ENCODE measurements at places on chromosomes 3 and 15.

- DNase-seq, result no peak
These were observed 128.1 kb upstream of the THRB start for GRCh38 chr3:24622696-24623225.

- no peak for DNase-seq
These were observed 236.3 kb downstream of the CNTN4 start for GRCh38 chr3:2334921-2335320.

DNA sequence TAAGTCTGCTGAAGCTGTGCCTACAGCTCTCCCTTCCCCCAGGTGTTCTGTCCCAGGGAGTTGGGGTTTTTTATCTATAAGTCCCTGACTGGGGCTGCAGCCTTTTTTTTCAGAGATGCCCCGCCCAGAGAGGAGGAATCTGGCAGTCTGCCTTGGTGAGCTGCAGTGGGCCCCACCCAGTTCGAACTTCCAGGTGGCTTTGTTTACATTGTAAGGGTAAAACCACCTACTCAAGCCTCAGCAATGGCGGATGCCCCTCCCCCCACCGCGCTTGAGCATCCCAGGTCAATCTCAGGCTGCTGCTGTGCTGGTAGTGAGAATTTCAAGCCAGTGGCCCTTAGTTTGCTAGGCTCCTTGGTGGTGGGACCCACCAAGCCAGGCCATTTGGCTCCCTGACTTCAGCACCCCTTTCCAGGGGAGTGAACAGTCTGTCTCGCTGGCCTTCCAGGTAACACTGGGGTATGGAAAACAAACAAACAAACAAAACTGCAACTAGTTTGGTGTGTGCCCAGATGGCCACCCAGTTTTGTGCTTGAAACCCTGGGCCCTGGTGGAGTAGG, 189.4 kb downstream of the MFSD1 start:
- no peak for DNase-seq

- no peak for DNase-seq
These were observed 34.7 kb downstream of the RPL22L1 start for GRCh38 chr3:170835336-170835735.

DNA sequence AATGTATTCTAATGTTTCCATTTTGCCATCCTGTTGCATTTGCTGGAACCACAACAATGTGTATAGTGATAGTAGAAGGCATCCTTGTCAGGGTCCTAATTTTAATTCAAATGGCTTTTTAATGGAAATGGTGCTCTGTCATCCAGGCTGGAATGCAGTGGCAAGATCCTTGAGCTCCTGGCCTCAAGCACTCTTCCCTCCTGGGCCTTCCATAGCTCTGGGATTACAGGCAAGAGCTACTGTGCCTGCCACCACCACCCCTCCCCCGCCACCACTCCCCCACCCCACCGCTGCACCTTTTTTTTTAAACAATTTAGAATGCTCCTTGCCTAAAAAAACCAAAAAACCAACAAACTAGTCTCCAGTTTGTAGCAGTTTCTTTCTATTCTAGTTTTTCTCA, 15.2 kb upstream of the IQCF6 start:
- no peak for DNase-seq

- DNase-seq, result no peak
These were observed 4.2 kb downstream of the TEX264 start for GRCh38 chr3:51675201-51675611.

GRCh38 chr3:105448338-105448982, 81.8 kb downstream of the ALCAM start:
- no peak for DNase-seq

- DNase-seq, result no peak
These were observed 10.1 kb upstream of the FSTL1 start for GRCh38 chr3:120460862-120461261.

GRCh38 chr3:135503760-135504686, 461.5 kb upstream of the PPP2R3A start:
- no peak for DNase-seq

GRCh38 chr3:57309769-57310360, 17.4 kb upstream of the ASB14 start:
- DNase-seq, result no peak

- peak; percentile 67 for DNase-seq
These were observed 373.1 kb downstream of the FOXP1 start for GRCh38 chr3:71210257-71211007.

- DNase-seq, result no peak
These were observed 4.6 kb downstream of the THPO start for GRCh38 chr3:184373422-184373821.

DNA sequence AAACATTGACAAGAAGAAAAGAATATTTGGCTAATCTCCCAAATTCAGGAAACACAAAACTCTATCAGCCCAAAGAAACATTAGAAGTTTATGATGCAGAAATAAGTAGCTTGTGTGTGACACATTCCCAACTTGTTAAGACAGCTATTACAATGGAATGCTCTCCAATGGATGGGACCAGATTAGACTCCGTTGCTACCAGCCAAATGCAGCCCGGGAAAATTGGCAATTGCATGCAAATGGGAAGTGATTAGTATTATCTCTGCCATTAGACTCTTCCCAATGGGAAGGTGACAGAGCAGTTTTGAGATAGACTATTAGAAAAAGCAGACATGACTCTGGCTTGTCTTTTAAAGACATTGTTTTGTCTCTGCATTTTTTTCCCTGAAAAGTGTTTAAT, 37.4 kb upstream of the KCNMB2 start:
- DNase-seq, result no peak

DNA sequence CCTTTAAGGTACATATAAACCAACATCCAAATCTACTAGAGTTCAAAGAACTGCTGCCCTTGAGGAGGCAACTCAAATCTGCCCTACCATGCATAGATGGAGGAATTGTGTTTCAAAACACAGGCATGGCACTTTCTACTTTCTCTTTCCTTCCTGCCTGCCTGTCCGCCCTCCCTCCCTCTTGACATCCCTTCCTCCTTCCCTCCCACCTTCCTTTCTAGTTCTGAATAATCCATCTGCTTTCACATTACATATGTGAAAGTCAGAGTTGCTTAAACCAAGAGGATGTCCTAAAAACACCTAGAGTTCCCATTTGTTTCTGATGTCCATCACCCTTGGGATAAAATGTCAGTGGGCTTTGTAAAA, 537.6 kb downstream of the FOXP1 start:
- no peak for DNase-seq

DNA sequence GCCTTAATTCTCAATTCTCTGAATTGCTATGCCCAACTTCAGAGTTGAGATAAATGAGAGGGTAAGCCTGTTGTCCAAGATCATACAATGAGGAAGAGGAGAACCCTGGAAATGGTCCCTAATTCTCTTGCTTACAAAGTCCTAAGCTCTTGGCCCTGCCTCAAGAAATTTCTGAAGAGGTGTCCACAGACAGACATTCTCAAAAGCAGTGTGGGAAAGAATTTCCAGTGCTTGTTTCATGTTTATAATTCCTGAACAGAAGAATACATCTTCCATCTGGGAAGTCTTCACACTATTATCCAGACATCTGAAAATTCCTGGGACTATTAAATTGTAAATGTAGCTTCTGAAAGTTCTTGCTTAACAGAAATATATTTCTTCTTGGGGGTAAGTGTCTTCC, 166.8 kb upstream of the LRTM1 start:
- no peak for DNase-seq

- DNase-seq, result no peak
These were observed 37.9 kb upstream of the LRTM1 start for GRCh38 chr3:54965746-54966145.

DNA sequence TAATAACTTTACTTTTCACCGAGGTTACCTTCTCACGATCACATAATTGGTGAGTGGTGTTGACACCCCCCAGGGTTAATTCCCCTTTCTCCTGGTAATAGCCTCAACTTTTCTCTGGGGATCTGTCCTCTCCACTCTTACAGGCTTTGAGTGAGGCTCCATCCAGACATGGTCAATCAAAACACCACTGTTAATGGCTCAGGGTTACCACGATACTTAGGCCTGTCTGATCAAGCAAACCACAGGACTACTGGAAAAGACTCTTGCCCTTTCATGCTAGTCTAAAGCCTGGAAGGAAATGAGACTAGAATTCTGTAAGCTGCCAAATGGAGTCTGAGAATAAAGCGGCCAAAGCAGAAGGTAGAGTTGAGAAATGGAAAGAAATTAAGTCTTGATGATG, 56.5 kb upstream of the STT3B start:
- DNase-seq, result no peak

DNA sequence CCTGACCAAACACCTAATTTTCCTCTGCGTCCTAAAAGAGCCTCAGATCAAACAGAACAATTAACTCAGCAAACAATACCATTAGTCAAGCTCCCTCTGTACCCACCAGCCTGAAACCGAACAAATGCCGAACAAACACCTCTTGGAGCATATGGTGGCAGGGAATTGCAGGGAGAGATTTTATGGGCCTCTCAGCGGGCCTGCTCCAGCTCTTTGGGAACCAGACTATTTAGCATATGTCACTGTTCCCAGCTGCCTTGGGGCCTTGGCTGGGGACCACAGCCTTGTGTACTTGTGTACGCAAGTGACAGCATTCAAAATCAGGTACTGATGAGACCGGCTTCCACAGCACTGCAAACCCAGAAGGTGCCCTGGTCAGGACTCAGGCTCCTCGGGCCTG, 388.8 kb upstream of the PPP2R3A start:
- DNase-seq, result no peak

DNA sequence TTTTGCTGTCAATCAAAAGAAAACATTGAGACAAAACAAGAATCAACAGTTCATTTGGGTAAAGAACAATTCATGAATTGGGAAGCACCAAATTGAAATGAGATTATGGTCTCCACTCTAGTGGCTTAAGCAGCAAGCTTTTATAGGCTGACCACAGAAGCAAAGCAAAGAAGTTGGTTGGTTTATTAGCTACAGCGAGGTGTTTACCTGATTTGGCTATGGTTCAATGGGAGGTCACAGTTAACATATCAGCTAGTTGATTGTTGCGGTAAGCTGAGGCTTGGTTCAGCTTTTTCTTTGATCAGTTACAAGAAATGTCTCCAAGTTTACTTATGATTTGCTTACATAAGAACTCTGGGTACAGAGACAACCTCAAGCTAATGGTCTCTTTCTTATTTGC, 640.5 kb upstream of the GOLIM4 start:
- no peak for DNase-seq

- DNase-seq, result no peak
These were observed 413.9 kb downstream of the RBMS3 start for GRCh38 chr3:29694783-29695182.

GRCh38 chr3:186779204-186779603, 4.2 kb upstream of the EIF4A2 start:
- no peak for DNase-seq

DNA sequence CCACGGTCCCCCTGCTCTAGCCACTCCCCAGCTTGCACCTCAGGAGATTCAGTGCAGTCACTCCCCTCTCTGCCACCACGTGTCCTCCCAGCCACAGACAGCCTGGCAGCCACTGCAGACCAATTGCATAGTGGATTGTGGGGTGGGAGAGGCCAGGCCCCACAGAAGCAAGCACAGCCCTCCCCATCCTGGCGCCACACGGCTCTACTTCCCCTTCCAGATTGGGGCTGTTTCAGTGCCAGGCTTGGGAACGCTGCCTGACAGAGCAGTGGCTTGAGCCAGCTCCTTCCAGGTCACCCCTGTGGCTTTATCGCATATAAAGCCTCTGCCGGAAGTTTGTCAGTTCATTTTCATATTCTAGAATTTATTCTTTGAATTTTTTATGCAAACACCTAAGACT, 90.7 kb downstream of the TMEM266 start:
- DNase-seq, result no peak

- no peak for DNase-seq
These were observed 26.7 kb upstream of the PIK3R4 start for GRCh38 chr3:130773366-130773765.

GRCh38 chr15:101264011-101264410, 12.2 kb upstream of the CHSY1 start:
- DNase-seq, result no peak

DNA sequence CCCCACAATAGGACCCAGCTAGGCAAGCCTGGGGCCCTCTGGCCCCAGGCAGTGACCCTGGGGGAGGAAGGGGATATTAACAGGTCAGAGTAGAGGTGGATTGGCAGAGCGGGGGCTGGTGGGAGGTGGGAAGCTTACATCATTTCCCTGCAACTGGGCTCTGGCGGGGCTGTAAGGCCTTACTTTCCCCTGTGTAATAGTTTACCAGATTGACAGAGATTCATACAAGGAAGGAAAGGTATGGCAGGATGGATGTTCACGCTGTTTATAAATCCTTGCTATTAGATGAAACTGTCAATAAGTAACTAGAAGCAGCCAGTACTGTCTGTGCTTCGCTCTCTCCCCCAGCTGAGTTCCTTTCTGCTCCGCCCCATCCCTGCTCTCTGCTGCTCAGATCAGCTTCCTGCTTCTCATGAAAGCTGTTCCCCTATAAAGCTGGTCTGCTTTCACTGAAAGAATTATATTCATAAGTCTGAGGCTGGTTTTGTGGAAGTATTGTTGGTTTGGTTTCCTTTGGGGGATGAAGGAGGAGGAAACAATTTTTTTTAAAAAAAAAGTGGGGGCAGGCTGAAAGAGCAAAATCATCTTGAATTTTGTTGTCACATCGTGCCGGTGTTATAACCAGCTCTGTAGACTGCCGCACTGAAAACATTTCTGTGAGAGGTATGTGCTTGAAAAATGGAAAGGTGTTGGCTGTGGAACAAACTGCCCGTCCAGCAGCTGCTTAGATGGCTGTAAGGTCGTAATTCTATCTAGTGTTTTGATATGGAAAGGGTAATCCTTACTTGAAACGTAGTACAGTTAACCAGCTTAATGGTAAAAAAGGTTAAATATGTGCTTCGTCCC, 76.4 kb downstream of the BBX start:
- DNase-seq, result peak; percentile 40

DNA sequence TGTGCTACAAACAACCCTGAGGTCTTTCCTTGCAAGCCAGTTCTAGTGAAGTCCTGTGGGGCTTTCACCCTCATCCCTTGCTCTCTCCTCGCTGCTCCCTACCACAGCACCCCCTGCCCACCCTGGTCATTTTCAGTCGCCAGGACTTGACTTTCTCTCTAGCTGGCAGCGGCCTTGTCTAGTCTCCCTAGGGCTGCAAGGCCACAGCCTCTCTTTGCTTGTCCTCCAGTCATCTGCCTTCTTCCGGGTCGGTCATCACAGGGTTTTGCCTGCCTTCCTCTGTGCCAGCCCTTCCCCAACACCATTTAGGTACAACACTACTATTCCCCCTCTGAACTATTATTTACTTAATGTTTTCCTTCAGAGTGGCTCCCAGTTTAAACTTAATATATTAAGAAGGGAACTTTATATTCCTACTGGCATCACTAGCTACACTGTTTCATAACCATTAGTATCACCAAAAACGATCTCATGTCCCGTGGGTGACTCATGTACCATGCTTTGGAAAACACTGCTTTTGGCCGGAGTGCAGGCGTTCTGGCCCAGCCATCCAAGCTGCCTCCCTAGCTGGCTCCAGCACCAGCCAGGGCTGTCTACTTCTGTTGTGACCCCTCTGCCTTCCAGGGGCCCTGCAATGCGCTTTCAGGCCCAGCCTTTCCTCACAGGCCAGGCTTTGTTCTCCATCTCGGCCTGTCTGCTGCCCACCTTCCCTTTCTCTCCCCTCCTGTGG, 21.4 kb downstream of the FAH start:
- DNase-seq, result no peak

GRCh38 chr3:188365184-188365583, 211.2 kb downstream of the LPP start:
- no peak for DNase-seq

Measured in GF-D8 (cell line).